ENCODE measurements at places on chromosomes 5 and 9. TPM values are rescaled to one million over a fixed set of nuclear protein-coding genes. Genes with fewer than 3 reads are reported as not detected.

DNA sequence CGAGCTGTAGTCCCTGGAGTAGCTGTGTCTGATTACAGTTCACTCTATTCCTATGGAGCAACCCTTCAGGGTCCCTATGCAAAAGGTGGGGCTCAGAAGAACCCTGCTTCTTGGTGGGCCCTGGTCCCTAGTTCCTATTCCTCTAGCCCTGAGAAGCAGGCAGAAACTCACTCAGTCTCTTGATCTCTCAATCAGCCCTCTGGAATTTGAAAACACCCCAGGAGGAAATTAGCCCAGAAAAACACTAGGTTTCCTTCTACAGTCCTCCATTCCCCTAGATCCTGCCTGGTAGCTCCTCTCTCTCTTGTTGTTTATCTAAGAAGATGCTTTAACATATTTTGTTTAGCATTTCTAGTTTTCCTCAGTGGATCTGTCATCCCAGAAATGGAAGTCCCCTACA, 7.6 kb downstream of the RGS3 start:
- H3K36me3 ChIP-seq = no peaks in the 10 kb centered on the region
- no peak overlapping the region for H3K4me3 ChIP-seq
- H3K27me3 ChIP-seq = no peaks in the 10 kb centered on the region

PCDHB12 gene
- 0.59 TPM for total RNA-seq

GRCh38 chr9:37271679-37272078, 150.8 kb upstream of the GRHPR start:
- H3K27ac ChIP-seq = no peak overlapping the region
- no peak overlapping the region for H3K4me3 ChIP-seq
- H3K4me1 ChIP-seq = no peaks in the 10 kb centered on the region
- no peaks in the 10 kb centered on the region for H3K27me3 ChIP-seq
- H3K36me3 ChIP-seq = no peaks in the 10 kb centered on the region

GPX3 gene
- total RNA-seq = 8.8 TPM

DNA sequence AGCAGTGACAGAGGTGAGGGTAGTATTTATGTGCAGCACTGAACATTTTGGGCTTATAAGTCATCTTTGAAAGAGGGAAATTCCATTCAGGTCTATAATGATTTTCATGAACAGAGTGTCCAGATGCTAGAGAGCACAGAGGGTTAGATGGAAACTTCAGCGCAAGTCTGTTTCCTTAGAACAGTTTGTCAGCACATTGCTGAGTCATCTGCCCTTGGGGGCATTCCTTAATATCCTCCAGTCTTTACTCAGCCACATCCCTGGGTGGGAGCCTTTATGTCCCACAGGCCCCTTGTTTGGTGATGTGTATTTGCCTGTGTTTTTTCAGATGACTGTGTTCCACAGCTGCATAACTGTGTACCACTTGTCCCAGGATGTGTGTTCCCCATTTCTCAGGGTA, 138.5 kb upstream of the S1PR3 start:
- no peaks in the 10 kb centered on the region for H3K36me3 ChIP-seq
- no peaks in the 10 kb centered on the region for H3K27me3 ChIP-seq
- DNase-seq = peak; percentile 34
- H3K27ac ChIP-seq = no peak overlapping the region
- no peak overlapping the region for H3K4me3 ChIP-seq

DNA sequence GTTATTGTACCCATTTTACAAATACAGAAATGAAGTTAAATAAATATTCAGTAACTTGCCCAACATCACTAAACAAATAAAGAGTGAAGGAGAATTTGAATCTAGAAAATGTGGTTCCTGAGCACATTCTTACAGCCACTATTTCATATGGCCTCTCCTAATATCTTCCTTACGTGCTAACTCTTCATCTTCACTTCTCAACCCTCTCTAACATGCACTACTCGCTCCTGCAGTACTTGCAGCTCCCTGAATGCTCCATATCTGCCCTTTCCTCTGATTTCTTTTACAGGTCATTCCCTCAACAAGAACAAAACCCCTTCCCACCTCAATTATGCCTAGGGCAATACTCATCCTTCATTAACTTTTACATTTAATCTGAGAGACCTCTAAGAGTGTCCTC, 711.5 kb downstream of the CETN3 start:
- H3K27ac ChIP-seq = no peak overlapping the region
- no peak for DNase-seq
- H3K36me3 ChIP-seq = no peaks in the 10 kb centered on the region

PCDHGA9 gene
- 6.2 TPM for total RNA-seq

- no peak for DNase-seq
- no peak overlapping the region for H3K4me3 ChIP-seq
- no peak overlapping the region for H3K27ac ChIP-seq
Observed at GRCh38 chr9:135184181-135185053, 96.9 kb downstream of the OLFM1 start.

DNA sequence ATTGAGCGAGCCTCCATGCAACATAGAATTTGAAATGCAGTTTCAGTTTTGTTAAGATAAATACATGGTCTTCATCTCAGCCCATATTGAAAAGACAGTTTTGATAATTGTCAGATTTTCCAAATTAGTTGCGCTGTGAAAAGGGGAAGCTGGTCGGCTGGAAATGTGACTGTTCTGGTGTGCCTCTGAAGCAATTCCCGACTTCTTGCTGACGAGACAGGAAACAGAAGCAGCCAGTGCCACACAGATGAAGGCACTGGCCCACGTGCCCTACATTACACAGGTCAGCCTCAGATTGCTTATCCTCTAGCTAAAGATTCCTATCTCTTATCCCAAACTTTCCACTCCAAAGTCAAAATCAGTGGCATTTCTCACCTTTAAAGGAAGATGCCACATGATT, 214.1 kb upstream of the TLE4 start:
- H3K27ac ChIP-seq = no peak overlapping the region
- no peaks in the 10 kb centered on the region for H3K36me3 ChIP-seq
- H3K27me3 ChIP-seq = no peaks in the 10 kb centered on the region
- H3K4me3 ChIP-seq = no peak overlapping the region
- DNase-seq = no peak

DNA sequence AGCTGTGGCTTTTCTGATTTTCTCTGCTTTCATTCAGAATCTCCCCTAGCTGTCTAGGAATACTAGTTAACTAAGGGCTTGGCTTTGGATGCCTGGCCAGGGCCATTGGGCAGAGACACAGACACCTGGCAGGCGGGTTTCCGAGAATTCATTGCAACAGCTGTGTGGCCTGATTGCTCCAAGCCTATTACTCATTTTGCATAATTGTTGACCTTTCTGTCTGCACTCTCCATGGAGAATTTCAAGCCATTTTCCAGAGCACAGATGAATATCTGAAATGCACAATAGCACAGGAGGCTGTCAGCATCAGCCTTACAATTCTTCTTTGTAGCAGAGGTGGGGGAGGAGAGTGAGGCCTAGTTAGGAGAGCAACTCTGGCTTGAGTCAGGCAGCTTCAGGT, 310.5 kb downstream of the DMAC1 start:
- no peak for DNase-seq
- no peak overlapping the region for H3K27ac ChIP-seq
- no peaks in the 10 kb centered on the region for H3K4me1 ChIP-seq
- H3K36me3 ChIP-seq = no peaks in the 10 kb centered on the region
- no peak overlapping the region for H3K4me3 ChIP-seq
- H3K27me3 ChIP-seq = no peaks in the 10 kb centered on the region

CCL19 gene
- total RNA-seq = not detected

All from osteoblast (primary cell).